ENCODE measurements at places on chromosomes 7 and 10. TPM values are rescaled to one million over a fixed set of nuclear protein-coding genes. Genes with fewer than 3 reads are reported as not detected.

The TCAF2 gene
- total RNA-seq: 2.3 TPM

The CFAP46 gene
- 7.5 TPM for total RNA-seq

The ARHGEF35 gene
- 6.2 TPM for total RNA-seq

The ADCY1 gene
- total RNA-seq: 43.0 TPM

The SLC13A1 gene
- not detected for total RNA-seq

The ETV1 gene
- total RNA-seq: 20.0 TPM

Measured in camera-type eye (tissue), 1 donor.